Amniotic epithelial cell (primary cell): ENCODE measurements at places on chromosomes 4 and X.
A peak's percentile ranks its signal among the peaks of the same experiment; 100 is the strongest.

GRCh38 chr4:82561786-82562563 lies at the start of gene TMEM150C:
Gene TMEM150C (minus strand): TSS chr4:82561988. CDS start chr4:82504657, 57,331 bp downstream.
- DNase-seq = peak; percentile 6

- no peak for DNase-seq
These were observed 642.9 kb downstream of the STPG2 start for GRCh38 chr4:97500423-97500822.

GRCh38 chrX:140318296-140318695 lies 186.6 kb downstream of the SOX3 start:
- DNase-seq = peak; percentile 5

GRCh38 chr4:87278335-87278794 lies 44.3 kb downstream of the HSD17B13 start:
- DNase-seq = no peak

GRCh38 chr4:189032606-189033338 lies 893.5 kb downstream of the TRIML1 start:
- DNase-seq = no peak

DNA sequence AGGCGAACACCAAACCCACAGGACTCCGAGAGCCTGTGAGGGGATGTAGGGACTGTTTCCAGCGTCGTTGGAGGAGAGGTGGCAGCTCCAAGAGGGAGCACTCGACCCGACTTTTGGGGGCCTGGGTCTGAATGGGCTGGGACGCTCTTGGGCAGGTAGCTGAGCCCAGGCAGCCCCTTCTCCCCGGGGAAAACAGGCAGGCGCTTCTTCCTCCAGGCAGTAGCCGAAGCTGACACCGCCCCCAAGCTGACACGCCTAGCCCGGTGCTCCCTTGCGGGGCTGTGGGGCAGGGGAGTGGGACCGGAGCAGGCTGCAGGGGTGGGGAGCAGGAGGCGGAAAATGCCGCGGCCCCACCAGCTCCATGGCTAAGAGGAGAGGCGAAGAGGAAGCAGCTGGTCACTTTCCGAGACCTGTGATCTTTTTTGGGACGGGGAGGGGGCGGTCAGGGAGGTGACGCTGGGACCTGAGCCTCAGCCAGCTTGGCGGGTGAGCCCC lies 4.2 kb downstream of the NKX1-1 start:
- no peak for DNase-seq

DNA sequence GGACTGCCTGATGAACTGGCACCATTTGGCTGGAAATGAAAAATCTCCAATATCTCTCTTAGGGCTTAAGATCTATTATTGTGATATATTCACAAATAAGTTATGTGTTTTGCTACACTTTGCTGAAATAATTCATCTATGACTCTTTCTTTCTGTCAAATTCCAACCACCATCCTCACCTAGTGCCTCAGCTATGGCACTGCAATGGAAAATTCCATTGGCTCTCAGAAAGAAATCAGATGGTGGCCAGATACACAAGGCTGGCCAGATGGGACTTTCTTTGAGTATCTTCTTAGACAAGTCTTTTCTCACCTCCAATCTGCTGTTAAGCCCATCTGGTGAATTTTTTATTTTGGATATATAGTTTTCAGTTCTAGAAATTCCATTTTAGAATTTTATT lies 28.0 kb downstream of the NAT8L start:
- DNase-seq = peak; percentile 27
